ENCODE measurements at places on chromosomes 1 and 21. TPM values are rescaled to one million over a fixed set of nuclear protein-coding genes. Genes with fewer than 3 reads are reported as not detected.

Gene SH2D1B
- total RNA-seq: 3.4 TPM

- ATAC-seq: peak; percentile 7
Observed at GRCh38 chr1:53738205-53739108, 507 bp downstream of the GLIS1 start.

DNA sequence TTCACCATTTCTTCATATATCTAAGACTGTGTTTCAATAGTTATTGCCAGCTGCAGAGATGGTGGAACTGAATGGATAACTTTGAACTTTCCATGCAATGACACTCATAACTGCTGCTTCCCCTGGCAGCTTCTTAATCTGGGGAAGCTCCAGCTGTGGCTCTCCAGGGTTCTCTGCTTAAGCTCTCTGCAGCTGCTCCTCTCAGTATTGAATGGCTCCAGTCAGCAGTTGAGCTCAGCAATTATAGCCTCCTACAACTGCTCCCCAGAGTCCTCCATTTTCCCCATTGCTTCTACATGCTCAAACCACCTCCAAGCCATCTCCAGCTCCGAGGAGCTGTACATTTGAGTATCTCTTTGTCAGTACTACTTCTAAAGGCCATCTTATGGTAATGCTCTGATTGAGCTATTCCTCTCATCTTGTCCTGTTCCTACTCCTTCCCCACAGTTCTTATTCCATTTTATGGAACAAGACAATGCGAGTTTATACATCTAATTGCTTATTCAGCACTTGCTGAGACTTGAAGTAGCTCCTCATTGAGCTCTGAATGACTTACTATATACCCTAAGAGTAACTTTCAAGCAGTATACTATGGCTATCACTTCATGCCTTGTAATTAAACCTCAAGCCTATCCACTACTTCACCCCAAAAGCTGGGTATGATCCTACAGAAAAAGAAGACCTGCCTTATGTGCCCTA lies 362.4 kb downstream of the NEGR1 start:
- no peak for ATAC-seq

GRCh38 chr1:109248797-109249629 lies at the start of gene CELSR2:
Gene CELSR2 (plus strand): TSS chr1:109249539. CDS start chr1:109250080, 541 bp downstream.
- peak; percentile 55 for ATAC-seq

GRCh38 chr21:46661642-46662366 lies 26.3 kb downstream of the PRMT2 start:
- no peak for ATAC-seq

GRCh38 chr1:21307663-21308305 lies 17.5 kb upstream of the ECE1 start:
- ATAC-seq: no peak

DNA sequence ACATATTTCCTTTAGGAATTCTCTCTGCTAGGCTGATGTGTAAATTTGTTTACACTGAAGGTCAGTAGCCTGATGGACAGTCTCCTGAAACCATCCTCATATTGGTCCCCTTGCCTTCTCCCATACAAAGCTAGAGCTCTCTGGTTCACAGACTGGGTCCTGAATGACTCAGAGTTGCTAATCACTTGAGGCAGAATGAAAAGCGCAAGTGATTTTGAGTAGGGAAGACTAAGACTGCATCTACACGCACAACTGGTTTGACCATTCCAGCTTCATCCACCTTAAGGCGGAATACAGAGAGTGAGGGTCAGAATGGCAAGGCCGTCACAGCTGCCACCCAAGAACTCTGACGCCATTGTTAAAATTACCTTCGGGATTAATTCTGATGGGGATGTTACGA lies 70.2 kb upstream of the KIF26B start:
- peak; percentile 73 for ATAC-seq

Gene CELA2A
- 0.36 TPM for total RNA-seq

GRCh38 chr1:38486085-38486484 lies 373.5 kb downstream of the RRAGC start:
- no peak for ATAC-seq

- no peak for ATAC-seq
Observed at GRCh38 chr21:36608041-36608896, 90.6 kb upstream of the SIM2 start.

- ATAC-seq: no peak
Observed at GRCh38 chr1:199308349-199308846, 669.6 kb downstream of the PTPRC start.

- no peak for ATAC-seq
Observed at GRCh38 chr1:174519844-174520243, 72.1 kb downstream of the GPR52 start.

GRCh38 chr1:27026621-27027574 lies 14.2 kb upstream of the TENT5B start:
- ATAC-seq: peak; percentile 41

Gene WNT2B
- total RNA-seq: 4.4 TPM

GRCh38 chr1:92306020-92306419 lies 7.2 kb downstream of the RPAP2 start:
- ATAC-seq: no peak

GRCh38 chr21:34945288-34945687 lies 103.8 kb downstream of the RUNX1 start:
- ATAC-seq: no peak

GRCh38 chr1:230626232-230626631 lies 16.0 kb upstream of the COG2 start:
- no peak for ATAC-seq
